Stimulated activated CD8-positive, alpha-beta memory T cell treated with anti-CD3 and anti-CD28 coated beads, Interleukin-7, amount 100 ng/mL, for 48 hours (primary cell): ENCODE measurements at places on chromosomes 1 and 21.

- no peak for DNase-seq
These were observed 16.3 kb upstream of the MTARC1 start for GRCh38 chr1:220770245-220770913.

- no peak for DNase-seq
These were observed 6.9 kb downstream of the HTR1D start for GRCh38 chr1:23210351-23210785.

- DNase-seq = no peak
These were observed 76.5 kb downstream of the VWA5B1 start for GRCh38 chr1:20367116-20367585.

GRCh38 chr1:16352842-16353535 lies 709 bp upstream of the FBXO42 start:
- DNase-seq = no peak

GRCh38 chr1:226659641-226660040 lies 79.4 kb downstream of the ITPKB start:
- DNase-seq = no peak

- no peak for DNase-seq
These were observed 18.8 kb upstream of the CASZ1 start for GRCh38 chr1:10814976-10815857.

- DNase-seq = no peak
These were observed 6.9 kb upstream of the TMEM269 start for GRCh38 chr1:42777852-42778251.

GRCh38 chr1:157894613-157895165 lies 53.1 kb upstream of the CD5L start:
- DNase-seq = no peak

DNA sequence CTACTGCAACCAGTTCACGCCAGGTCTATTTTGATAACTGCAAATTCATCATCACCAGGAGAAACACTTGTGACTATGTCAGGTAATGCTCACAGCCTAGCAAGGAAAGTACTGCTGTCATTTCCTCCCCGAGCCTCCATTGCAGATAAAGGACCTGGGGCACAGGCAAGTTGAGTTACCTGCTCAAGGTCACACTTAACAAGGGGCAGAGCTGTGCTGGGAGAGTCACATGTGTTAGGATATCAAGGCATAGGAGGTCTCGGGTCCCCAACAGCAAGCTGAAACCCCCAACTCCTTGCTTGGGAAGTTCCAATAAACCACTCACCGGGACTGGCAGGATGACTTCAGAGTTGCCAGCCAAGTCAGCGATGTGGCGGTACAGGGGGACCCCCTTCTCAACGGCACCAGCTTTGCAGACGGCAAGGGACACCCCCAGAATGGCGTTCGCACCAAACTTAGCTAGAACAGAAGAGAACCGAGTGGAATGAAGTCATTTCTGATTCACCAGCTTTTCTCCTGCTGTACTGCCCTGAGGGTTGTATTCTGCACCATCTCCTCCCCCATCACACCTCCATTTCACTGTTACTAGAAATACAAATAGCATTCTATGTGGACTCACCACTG lies 11.6 kb downstream of the ENO1 start:
- DNase-seq = no peak

- no peak for DNase-seq
These were observed 973 bp downstream of the C1orf74 start for GRCh38 chr1:209783386-209783785.

DNA sequence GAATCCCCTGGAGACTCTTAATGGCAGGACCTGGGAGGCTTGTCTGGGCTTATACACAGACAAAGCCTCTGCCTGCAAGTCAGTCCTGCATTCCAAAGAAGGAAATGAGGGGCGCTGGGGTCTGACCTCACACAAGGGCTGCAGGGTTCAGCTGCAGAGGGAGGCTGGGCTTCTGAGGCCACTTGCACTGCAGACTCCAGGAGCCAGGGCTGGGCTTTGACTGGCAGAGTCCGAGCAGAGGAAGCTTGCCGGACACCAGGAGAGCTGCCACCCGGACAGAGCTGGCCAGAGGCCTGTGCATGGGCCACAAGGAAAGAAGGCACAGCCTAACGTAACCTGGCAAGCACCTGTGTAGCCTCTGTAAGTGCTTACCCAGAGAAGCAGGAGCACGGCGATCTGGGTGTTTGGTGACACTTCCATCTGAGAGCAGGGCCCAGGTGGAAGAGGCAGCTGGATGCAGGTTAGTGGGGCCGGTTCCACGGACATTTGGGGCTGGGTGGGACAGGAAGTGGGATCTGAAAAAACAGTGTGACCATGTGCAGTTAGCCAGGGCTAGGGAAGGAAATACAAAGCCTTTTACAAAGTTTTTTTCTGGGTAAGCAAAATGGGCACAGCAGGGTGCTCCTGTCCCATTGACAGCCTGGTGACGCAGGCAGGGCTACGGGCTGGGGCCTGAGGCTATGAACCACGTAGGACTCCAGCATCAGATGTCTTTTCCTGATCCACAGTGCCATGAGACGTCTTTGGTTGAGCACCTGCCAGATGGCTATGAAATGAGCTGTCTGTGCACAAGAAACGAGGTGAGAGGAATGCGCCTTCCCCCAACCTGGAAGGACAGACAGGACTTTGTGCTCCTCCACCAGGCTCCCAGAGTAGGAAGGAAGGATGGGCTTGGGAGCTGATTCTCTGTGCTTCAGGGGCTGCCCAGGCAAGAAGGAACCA lies 37.3 kb upstream of the LBR start:
- DNase-seq = no peak

- no peak for DNase-seq
These were observed 1699.1 kb downstream of the BRINP3 start for GRCh38 chr1:188778578-188778977.

DNA sequence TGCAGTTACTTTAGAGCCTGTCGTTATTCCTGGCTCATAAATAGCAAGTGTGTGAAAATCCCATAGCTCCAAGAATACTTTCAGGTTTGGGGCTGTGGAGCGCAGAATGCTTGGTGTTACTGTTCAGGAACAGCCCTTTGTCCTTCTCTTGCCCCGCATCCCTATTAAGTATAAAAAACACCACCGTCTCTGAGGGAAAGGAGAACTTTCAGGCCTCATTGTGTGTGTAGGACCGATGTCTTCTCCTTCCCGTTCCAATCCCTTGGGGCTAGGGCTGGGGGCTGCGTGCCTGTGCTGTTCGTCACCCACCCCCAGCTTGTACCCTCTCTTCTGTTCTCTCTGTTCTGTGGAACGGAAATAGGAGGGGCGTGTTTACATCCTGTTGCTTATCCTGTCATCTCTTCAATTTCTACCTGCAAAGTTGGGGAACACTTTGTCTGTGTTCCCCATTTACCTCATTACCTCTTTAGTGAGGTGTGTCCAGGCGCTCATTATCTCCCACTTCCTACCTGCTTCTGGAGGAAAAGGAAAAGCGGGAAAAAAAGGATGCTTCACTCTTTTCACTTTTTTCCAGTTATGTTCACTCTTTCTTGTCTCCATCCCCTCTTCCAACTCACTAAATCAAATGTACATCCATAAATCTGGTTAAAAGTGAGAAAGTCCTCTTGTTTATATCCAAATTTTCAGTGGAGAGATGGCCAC lies 788 bp upstream of the TXNIP start:
- no peak for DNase-seq

- no peak for DNase-seq
These were observed 1.8 kb upstream of the WNT3A start for GRCh38 chr1:228004856-228005462.

- no peak for DNase-seq
These were observed 166.1 kb downstream of the PDE4B start for GRCh38 chr1:65958561-65959350.

GRCh38 chr1:88892357-88892877 lies 1.1 kb upstream of the GTF2B start:
- DNase-seq = no peak

GRCh38 chr1:114122941-114123618 lies 30.6 kb downstream of the SYT6 start:
- no peak for DNase-seq

GRCh38 chr1:208209286-208209685 lies 34.9 kb downstream of the PLXNA2 start:
- no peak for DNase-seq

DNA sequence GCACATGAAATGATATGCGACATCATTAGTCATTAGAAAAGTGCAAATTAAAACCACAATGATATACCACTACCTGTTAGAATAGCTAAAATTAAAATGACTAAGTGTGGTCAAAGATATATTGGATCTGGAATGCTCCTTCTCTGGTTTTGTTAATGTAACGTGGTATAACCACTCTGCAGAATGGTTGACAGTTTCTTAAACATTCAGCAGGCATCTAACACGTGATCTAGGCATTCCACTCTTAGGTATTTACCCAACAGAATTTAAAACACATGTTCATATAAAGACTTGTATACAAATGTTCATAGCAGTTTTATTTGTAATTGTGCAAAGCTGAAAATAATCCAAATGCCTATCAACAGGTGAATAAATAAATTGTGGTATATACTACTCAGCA lies 165.0 kb upstream of the PLXNA2 start:
- no peak for DNase-seq

DNA sequence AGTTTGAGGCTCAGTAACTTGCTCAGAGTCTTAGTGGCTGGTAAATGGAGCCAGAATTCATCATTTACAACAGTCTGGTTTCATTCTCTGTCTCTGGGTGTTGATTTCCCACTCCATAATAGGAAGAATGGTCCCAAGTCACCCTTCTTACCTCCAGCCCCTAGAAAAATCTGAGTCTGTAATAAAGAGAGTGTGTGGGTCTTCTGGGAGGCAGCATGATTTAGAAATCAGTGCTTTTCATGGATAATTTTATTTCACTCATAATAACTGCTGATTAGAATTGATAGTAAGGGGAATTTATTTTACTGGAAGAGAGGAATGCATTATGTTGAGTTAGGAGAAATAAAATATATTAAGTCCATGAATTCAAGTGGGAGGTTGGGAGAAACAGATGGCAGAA lies 2.1 kb downstream of the PLA2G2D start:
- no peak for DNase-seq

GRCh38 chr21:41008351-41008750 lies 159.6 kb upstream of the BACE2 start:
- DNase-seq = no peak

DNA sequence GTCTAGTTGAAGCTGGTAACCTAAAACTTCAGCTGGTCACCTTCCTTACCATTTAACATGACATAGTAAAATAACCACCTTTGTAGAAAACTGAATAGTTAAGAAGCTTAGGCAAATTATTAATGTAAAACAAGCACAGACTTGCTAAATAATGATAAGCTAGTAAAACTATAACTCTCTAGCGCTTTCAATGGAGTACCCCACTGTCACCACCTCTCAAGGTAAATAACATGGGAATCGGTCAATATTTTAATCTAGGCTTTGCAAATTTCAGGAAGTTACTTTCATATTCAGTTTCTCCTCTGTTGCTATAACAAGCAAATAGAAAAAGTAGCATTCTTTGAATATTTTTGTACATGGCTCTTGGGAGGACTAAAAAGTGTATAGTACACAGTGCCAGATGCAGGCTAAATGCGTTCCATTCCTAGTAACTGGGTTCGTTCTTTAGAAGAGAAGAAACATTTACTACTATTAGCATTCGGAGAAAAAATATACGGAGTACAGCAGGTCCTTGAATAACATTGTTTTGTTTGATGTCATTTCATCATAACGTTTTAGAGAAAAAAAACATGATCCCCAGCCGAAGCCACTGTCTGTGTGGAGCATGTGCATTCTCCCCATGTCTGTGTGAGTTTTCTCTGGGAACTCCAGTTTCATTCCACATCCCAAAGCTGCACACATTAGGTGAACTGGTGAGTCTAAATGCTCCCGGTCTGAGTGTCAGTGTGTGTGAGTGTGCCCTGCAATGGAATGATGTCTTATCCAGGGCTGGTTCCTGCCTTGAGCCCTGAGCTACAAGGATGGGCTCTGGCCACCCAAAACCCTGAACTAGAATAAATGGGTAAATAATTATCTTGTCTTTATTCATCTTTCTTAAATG lies 52.5 kb downstream of the EPRS1 start:
- no peak for DNase-seq

- no peak for DNase-seq
These were observed 63.3 kb upstream of the ATP2B4 start for GRCh38 chr1:203563291-203563690.

GRCh38 chr21:24093032-24093431 lies 1514.2 kb downstream of the MRPL39 start:
- no peak for DNase-seq

GRCh38 chr1:161367684-161368400 lies at the start of gene CFAP126:
Gene CFAP126 (minus strand): TSS chr1:161367876. CDS start chr1:161367868, 8 bp downstream.
- no peak for DNase-seq

- DNase-seq = no peak
These were observed 41.6 kb downstream of the MATN1 start for GRCh38 chr1:30681782-30682181.
